Tibial nerve (tissue), 4 donors: ENCODE measurements at places on chromosomes 16 and 17. TPM values are rescaled to one million over a fixed set of nuclear protein-coding genes. Genes with fewer than 3 reads are reported as not detected.
A peak's percentile ranks its signal among the peaks of the same experiment; 100 is the strongest.

Gene RPS15A
- 1,022 TPM for total RNA-seq

Gene GRIN2C
- 0.42 TPM for total RNA-seq

DNA sequence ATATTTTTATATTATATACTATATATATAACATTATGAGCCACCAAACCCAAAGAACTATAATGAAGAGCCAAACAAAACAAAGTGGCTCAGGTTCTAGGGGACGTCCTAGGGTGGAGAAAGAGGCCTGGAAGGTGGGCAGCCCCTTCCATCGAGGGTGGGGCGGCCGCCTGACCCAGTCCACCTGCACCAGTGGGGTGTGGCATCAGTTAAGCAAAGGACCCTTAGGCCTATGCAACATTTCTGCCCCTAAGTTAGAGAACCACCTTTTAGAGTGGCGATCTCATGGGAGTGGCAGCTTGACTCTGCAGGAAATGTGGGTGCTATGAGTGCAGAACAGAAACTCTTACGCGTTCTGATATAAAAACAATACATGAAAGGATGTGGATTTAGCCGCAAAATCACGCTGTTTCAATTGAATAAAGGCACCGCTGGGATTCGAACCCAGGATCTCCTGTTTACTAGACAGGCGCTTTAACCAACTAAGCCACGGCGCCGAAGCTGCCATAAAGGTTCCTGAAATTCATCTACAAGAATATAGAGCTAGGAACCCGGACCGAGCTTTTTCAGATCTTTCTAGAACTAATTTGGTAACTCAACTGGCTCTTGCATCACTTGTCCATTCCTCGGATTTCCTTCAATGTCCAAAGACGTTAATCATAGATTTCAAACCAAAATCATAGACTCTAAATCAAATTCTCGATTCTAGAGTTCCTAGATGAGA lies 15.6 kb upstream of the AURKB start:
- peaks cover 14% of the 10 kb centered on the region for H3K4me1 ChIP-seq
- H3K36me3 ChIP-seq, result peaks cover 11% of the 10 kb centered on the region
- peak overlapping the region; percentile 19 for H3K4me3 ChIP-seq
- DNase-seq, result peak; percentile 69
- H3K27me3 ChIP-seq, result no peaks in the 10 kb centered on the region

DNA sequence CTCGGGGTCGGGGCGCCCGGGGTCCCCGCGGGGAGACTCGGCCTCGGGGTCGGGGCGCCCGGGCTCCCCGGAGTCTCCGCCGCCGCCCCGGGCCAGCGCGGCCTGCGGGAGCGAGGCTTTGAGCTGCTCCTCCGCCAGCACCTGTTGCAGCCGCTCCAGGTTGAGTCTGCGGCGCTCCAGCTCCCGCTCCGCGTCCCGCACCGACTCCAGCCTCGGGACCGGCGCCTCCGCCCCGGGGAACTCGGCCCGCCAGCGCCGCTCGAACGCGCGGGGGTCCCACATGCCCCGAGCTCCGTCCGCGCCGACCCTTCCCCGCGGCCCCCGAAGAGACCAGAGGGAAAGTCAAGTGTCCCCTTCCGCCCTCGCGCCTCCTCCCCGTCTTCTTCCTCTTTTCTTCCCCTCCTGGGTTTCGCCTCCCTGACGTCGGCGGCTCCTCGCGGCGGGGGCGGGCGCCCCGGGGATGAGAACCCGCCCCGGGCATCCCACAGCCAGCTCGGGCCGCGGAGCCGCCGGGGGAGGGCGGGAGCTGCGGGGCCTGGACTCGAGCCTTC lies 40.8 kb upstream of the BHLHA9 start:
- H3K4me1 ChIP-seq, result peaks cover 11% of the 10 kb centered on the region
- H3K4me3 ChIP-seq, result peak overlapping the region; percentile 55
- peak; percentile 47 for DNase-seq
- H3K27me3 ChIP-seq, result peaks cover 62% of the 10 kb centered on the region
- peak overlapping the region; percentile 70 for H3K27ac ChIP-seq

GRCh38 chr17:39722965-39723848 lies 7.1 kb downstream of the MIEN1 start:
- H3K27ac ChIP-seq, result no peak overlapping the region
- no peak for DNase-seq
- no peaks in the 10 kb centered on the region for H3K4me1 ChIP-seq
- H3K4me3 ChIP-seq, result no peak overlapping the region
- no peaks in the 10 kb centered on the region for H3K36me3 ChIP-seq
- no peaks in the 10 kb centered on the region for H3K27me3 ChIP-seq

DNA sequence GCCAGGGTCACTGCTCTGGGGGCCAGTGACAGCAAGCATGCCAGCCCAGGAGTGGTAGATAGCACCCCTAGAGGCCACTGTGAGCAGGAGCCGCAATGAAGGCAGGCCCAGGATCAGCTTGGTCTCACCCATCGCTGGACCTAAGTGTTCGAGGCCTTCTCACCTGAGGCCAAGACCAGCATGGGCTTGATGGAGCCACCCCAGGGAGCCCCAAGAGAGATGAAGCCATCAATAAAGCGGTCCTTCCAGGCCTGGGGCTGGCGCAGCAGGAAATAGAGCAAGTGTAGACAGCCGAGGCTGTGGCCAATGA lies 1.8 kb downstream of the LCAT start:
- H3K27me3 ChIP-seq, result no peaks in the 10 kb centered on the region
- no peak overlapping the region for H3K4me3 ChIP-seq
- peaks cover 36% of the 10 kb centered on the region for H3K4me1 ChIP-seq
- no peak for DNase-seq
- peaks cover 4% of the 10 kb centered on the region for H3K36me3 ChIP-seq
- no peak overlapping the region for H3K27ac ChIP-seq

DNA sequence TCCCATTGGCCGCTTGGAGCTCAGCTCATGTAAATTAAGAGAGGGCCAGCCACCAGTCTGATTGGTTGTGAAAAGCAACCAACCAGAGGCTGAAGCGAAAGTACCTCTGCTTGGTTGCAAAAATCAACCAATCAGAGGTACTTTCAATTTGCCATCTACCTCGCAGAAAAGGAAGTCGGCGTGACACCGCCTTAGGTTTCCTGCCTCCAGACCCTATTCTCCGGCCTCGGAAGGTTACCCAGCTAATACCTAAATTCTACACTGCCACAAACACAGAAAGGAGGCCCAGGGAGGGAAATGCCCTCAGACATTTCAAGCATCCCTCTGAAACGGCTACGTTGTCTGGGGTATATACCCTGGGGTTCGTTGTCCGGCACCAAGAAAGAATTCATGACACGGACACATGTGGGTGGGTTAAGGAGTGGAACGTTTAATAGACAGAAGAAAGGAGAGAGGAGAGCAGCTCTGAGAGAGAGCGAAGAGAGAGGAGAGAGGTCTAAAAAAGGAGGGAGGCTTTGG lies 481.3 kb downstream of the TMEM114 start:
- H3K36me3 ChIP-seq, result no peaks in the 10 kb centered on the region
- H3K27ac ChIP-seq, result no peak overlapping the region
- H3K4me3 ChIP-seq, result no peak overlapping the region

DNA sequence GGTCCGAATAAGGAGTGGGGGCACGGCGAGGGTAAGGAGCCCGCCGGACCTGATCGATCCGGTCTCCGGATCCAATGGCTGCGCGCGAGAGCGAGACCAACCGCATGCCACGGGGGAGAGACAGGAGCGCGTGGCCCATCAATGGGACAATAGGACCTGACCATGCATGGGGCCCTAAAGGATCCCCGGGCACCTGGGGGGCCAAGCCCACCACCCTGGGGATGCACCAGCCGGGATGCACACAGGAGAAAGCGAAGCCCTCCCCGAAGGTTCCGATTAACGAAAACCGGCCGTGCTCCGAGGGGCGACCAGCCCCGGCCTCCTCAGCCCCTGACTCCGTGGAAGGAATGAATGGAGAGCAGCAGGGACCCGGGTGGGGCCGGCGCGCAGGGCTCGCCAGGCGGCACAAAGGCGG lies 525 bp downstream of the JPT1 start:
- peak overlapping the region; percentile 70 for H3K4me3 ChIP-seq
- no peak overlapping the region for H3K27ac ChIP-seq
- peaks cover 14% of the 10 kb centered on the region for H3K4me1 ChIP-seq
- no peak for DNase-seq

GRCh38 chr16:66081775-66082366 lies 284.6 kb upstream of the CDH5 start:
- H3K4me3 ChIP-seq, result no peak overlapping the region
- no peak overlapping the region for H3K27ac ChIP-seq
- H3K4me1 ChIP-seq, result no peaks in the 10 kb centered on the region
- no peaks in the 10 kb centered on the region for H3K36me3 ChIP-seq

DNA sequence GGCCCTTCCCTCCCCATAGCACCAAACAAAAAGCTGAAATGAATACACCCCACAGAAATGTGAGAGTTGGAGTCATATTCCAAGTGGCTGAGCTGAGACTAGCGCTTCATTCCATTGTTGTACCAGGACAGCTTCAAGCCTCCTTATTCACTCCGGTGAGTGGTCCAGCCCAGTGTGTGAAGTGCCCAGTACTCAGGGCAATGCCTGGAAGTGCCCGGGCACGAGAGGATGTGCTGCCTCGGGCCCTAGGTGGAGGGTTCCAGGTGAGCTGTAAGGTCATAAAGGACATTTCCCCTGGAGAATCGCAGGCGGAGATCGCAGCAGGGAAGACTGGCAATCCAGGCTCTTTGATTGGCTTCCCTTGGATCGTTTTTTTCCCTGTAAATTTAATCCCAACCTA lies 5.4 kb upstream of the CYLD start:
- no peak overlapping the region for H3K4me3 ChIP-seq
- H3K27me3 ChIP-seq, result no peaks in the 10 kb centered on the region
- DNase-seq, result no peak
- peaks cover 10% of the 10 kb centered on the region for H3K4me1 ChIP-seq
- H3K36me3 ChIP-seq, result no peaks in the 10 kb centered on the region

DNA sequence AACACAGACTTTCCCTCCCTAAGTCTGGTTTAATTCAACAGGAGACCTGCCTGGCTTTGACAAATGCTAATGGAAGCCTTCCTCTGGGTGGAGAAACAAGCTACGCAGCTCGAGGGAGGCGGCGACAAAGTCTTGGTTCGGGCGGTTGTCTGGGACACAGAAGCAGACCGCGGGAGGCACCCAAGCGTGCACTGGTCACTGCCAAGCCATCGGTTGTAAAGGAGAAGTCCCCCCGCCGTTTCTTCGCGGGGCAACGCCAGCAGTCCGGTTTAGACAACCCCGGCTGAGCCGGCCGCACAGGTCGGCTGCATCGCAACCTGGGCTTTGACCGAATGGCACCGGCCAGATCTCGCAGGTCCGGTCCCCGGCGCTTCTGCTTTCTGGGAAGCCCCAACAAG lies 586 bp downstream of the GLYR1 start:
- H3K36me3 ChIP-seq, result no peaks in the 10 kb centered on the region
- H3K27ac ChIP-seq, result peak overlapping the region; percentile 67
- peak overlapping the region; percentile 95 for H3K4me3 ChIP-seq
- H3K27me3 ChIP-seq, result no peaks in the 10 kb centered on the region
- peak; percentile 18 for DNase-seq

Gene DBNDD1
- 1.5 TPM for total RNA-seq

DNA sequence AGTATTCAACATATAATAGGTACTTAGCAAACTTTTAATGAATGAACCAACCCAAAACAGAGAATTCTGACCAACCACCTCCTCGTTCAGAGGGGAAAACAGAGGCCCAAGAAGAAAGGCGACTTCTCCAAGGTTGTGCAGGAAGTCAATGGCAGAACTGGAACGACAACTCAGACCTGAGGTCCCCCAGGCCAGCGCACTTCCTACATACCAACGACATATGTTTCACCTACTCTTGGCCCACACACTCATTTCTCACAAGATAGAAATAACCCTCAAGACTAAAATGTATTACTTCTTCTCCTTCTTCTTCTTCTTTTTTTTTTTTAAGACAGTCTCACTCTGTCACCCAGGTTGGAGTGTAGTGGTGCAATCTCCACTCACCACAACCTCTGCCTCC lies 14.4 kb downstream of the CHCT1 start:
- no peaks in the 10 kb centered on the region for H3K4me1 ChIP-seq
- no peaks in the 10 kb centered on the region for H3K27me3 ChIP-seq
- H3K36me3 ChIP-seq, result no peaks in the 10 kb centered on the region
- DNase-seq, result no peak
- no peak overlapping the region for H3K27ac ChIP-seq

DNA sequence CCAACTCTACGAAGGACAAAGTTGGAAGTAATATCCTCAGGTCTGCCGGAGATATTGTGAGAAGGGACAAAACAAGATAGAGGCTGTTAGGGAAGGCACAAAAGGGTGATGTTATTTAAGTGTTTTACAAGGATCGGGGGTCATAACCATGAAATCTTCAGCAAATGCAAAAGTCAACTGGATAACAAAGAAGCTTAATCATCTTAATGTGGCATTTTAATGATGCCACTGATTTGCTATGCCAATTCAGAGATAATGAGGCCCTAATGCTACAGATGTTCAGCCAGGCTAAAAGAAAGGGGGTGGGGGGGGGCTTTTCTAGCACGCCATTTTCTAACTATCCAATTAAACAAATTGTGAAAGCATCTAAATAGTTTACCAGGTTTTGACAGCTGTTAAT lies 63.1 kb downstream of the IKZF3 start:
- H3K27me3 ChIP-seq, result no peaks in the 10 kb centered on the region
- no peak overlapping the region for H3K27ac ChIP-seq
- no peaks in the 10 kb centered on the region for H3K4me1 ChIP-seq

DNA sequence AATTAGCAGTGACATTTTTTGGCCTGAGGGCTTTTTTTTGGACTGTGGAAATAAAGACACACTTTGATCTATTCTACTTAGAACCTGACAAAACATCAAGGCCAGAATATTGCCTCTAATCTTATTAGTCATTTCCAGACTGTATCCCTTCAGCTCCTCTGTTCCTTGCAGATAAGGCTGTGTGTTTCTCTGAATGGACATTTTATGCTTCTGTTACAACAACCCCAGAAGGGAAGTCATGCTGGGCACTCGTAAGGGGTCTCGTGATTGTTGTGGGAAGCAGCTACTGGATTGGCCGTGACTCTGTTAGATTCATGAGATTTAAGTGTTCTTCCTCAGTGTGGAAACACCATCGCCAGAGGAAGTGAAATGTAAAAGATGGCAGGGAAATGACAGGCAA lies 31.6 kb upstream of the HS3ST2 start:
- H3K27me3 ChIP-seq, result no peaks in the 10 kb centered on the region
- H3K4me3 ChIP-seq, result no peak overlapping the region
- no peaks in the 10 kb centered on the region for H3K4me1 ChIP-seq
- peak; percentile 35 for DNase-seq
- H3K27ac ChIP-seq, result no peak overlapping the region

DNA sequence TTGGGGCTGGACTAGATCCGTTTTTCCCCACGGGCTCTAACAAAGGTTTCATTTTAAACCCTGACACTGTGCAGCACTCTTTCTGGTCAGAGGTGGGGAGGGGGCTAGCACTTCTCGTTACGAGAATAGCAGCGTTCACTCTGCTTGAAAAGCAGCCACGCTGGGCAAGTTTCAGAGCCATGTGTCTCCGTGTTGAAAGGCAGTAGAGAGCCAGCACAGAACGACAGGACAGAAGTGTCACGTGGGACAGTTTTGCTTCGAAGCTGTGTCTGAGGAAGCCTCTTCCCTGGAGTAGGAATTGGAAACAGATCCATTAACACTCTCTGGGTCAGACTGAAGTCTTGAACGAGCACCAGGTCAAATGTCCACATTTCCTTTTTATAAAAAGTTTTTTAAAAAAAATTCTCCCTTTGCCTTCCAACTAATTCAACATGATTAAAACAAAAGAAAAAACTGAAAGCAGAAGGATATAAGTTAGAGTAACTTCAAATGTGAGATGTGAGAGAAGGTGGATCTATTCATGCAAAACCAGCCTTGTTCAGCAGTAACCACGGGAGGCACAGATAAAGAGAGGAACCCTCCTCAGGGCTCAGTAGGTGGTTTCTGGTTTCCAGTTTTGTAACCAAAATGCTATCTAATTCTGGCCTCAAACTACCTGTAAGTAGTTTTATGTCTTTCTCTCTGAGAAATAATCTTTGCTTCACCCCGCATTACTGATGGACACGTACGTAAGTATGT lies 65.0 kb downstream of the SMG6 start:
- no peak overlapping the region for H3K27ac ChIP-seq
- peaks cover 36% of the 10 kb centered on the region for H3K4me1 ChIP-seq
- H3K4me3 ChIP-seq, result no peak overlapping the region
- H3K36me3 ChIP-seq, result no peaks in the 10 kb centered on the region
- H3K27me3 ChIP-seq, result no peaks in the 10 kb centered on the region
- no peak for DNase-seq

Gene SLC6A4
- total RNA-seq, result 2.0 TPM
